Smooth muscle cell of the pulmonary artery (primary cell): ENCODE measurements at places on chromosomes 6 and 20. TPM values are rescaled to one million over a fixed set of nuclear protein-coding genes. Genes with fewer than 3 reads are reported as not detected.

The SRMS gene
- not detected in 2 replicates for total RNA-seq

The RNF144B gene
- total RNA-seq = 1.2 and 2.7 TPM in 2 replicates

The KHDC1L gene
- not detected in 2 replicates for total RNA-seq

The C6orf62 gene
- 128 and 169 TPM in 2 replicates for total RNA-seq

The MYLK4 gene
- total RNA-seq = 0.26 and 0.43 TPM in 2 replicates
